ENCODE measurements at places on chromosomes 3 and 15. TPM values are rescaled to one million over a fixed set of nuclear protein-coding genes. Genes with fewer than 3 reads are reported as not detected.

- no peak for DNase-seq
Observed at GRCh38 chr3:29949940-29950616, 656.3 kb upstream of the TGFBR2 start.

The PKM gene
- 328 TPM for total RNA-seq

The RYR3 gene
- 16.4 TPM for total RNA-seq

GRCh38 chr3:31421314-31422048 lies 111.2 kb upstream of the STT3B start:
- DNase-seq, result no peak

DNA sequence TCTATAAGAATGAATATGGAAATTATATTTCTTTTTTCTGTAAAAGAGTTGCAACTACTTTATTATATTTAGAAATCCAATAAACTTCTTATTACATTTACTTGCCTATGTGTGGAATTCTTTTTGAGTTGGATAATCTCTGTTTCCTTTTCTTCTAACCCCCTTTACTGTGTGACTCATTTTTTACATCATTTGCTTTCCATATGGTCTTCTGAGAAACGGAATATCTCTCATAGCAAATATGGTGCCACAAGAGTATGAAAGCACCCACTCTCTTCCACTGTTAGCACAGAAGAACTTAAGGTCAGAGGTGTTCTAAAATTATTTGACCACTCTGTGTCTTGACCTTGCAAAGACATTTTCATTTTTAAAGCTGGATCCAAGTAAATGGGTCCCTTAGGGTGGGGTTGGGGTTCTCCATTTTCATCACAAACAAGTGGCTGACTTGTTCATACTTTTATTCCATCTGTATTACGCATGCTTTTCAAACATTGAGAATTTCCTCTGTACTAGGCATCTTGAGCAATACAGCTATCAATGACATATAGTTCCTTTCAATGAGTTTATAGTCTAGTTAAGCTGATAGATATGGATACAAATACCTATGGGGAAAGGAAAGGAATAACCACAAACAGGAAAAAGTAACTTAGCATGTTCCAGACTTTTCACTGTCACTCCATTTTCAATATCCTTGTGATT lies 281.1 kb upstream of the TPRG1 start:
- no peak for DNase-seq

- no peak for DNase-seq
Observed at GRCh38 chr3:99473321-99473751, 165.1 kb upstream of the COL8A1 start.

- DNase-seq, result no peak
Observed at GRCh38 chr3:29283231-29284119, 2.6 kb downstream of the RBMS3 start.

GRCh38 chr15:99019558-99020540 lies 12.3 kb upstream of the PGPEP1L start:
- DNase-seq, result no peak

DNA sequence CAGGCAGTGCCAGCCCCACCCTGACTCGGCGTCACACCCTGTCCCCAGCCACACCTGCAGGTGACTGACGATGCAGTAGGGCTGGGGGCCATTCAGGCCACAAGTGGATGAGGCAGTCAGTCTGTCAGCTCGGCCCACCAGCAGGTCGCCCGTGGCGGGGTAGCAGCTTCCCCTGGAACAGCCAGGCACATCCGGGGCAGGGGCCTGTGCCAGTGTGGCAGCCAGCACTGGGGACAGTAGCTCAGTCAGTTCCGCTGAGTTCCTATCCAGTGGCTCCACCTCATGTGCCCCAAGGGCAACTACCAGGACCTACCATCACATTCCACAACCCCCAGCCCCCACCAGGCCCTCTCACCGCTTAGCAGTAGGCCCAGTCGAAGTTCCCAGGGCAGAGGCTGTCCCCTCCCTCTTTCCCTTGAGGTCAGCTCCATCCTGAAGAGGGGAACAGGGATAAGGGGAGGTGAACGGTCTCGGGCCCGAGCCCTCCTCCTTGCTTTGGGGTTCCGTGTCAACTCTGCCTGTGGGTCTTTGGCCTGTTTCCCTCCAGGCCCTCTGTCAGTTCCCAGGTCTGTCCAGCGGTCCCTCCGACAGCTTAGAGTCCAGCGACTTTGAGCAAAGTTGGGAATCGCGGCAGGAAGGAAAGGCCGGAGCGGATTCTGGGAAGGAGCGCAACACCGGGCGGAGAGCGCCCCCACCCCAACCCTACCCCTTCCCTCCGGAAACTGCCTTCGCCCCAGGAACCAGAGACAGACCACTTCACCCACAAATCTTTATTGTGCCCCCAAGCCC lies at the start of gene LAMB2:
Gene LAMB2 (minus strand): TSS at position 614 of the 789 bp plus-strand sequence. CDS start 183 bp downstream, at position 431.
- DNase-seq, result peak; percentile 81

The EEFSEC gene
- total RNA-seq, result 9.7 TPM

The KLHL40 gene
- total RNA-seq, result not detected

DNA sequence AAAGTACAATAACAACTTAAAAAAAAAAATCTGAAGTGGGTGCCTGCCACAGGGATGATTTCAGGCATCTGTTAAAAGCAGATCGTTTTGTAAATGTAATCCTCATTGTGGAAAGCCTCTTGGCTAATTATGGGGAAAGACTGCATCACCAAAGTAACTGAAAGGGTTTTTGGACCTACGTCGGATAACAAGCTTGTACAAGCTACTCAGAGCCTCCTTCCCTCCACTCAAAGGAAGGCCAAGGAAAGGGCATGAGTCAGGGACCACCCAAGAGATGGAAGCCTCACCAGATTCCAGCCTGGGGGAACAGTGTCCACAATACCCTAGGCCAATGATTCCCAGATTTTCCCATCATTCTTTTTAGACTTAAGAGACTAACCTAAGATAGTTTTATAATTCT lies 84.3 kb downstream of the ATP1B3 start:
- DNase-seq, result no peak

GRCh38 chr3:187743195-187744141 lies 1.8 kb downstream of the BCL6 start:
- peak; percentile 56 for DNase-seq
